Activated CD4-positive, alpha-beta T cell treated with anti-CD3 and anti-CD28 coated beads, Interleukin-2, amount 50 U/mL, for 16 hours (primary cell): ENCODE measurements at places on chromosomes 1 and 21.

GRCh38 chr1:116506132-116507004, 64.5 kb downstream of the CD58 start:
- DNase-seq: peak; percentile 66

- DNase-seq: peak; percentile 41
These were observed 62.6 kb upstream of the CD1D start for GRCh38 chr1:158117854-158118704.

GRCh38 chr1:84386716-84387479, 11.4 kb upstream of the DNASE2B start:
- DNase-seq: no peak

DNA sequence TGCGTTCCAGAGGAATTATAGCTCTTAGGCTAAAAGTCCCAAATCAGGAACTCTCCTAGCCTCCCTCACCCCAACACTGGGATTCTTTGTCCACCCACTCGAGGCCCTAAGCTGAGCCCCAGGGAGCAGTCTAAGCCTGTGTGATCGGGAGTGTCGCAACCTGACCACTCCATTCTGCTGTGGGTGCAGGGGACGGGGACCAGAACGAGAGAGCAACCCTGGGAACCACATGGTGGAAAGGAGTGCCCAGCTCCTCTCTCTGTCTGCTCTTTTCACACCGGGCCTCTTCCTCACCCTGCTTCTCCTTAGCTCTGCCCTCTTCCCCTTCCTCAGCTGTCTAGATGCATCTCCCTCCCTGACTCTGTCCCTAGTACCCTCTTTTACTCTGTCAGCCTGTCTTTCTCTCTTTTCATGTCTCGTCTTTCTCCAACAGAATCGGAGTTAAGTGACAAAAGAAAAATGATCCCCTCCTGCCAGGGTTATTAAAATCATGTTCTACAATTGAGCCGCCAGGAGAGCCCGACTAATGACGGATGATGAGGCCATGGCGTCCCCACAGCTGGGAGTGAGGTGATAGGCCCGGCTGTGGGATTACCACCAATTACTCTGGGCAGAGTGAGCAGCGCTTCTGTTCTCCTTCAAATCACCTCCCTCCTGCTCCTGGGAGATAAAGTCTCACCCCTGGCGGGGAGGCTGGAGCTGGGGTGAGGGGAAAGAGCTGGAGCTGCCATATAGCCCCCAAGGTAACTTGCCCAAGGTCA, 34.5 kb upstream of the CSF3R start:
- no peak for DNase-seq

GRCh38 chr1:31742462-31743212, 21.5 kb downstream of the ADGRB2 start:
- no peak for DNase-seq

- DNase-seq: no peak
These were observed 1063.4 kb downstream of the PLA2G4A start for GRCh38 chr1:187891993-187892682.

GRCh38 chr21:24561291-24561690, 1046.0 kb downstream of the MRPL39 start:
- no peak for DNase-seq

DNA sequence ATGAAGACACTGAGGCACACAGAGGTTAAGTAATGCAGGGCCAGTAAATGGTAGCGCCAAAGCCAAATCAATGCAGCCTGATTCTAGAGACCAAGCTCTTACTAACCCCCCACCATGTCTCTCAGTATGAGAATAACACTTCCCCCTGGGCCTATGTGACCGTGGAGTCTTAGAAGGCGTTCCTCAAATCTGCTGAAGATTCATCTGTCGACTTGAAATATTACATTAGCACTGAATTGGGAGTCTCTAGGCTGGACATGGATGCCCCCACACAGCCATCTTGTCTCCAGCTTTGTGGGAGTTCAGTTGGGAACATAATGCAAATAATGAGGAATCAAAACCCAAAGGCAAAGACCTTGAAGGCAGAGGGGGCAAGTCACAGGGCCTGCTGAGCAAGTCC, 117.9 kb upstream of the HMGB4 start:
- no peak for DNase-seq

DNA sequence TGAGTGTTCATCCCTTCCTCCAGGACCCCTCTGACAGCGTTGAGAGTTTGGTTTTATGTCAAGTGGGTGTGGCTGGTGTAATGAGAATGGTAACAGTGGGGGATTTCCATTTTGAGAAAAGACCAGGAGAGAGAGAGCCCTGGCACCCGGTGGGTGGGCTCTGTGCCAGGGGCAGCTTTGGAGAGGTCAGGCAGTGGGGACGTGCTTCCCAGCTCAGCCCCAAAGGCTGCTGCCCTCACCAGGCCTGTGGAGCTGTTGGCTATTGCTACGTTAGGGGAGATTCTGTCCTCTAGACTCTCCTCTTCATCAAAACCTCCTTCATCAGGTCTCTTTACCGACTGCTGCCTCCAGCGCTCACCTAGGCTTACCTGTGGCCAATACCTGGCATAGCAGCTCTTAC, 176.3 kb downstream of the PTPRU start:
- DNase-seq: no peak

DNA sequence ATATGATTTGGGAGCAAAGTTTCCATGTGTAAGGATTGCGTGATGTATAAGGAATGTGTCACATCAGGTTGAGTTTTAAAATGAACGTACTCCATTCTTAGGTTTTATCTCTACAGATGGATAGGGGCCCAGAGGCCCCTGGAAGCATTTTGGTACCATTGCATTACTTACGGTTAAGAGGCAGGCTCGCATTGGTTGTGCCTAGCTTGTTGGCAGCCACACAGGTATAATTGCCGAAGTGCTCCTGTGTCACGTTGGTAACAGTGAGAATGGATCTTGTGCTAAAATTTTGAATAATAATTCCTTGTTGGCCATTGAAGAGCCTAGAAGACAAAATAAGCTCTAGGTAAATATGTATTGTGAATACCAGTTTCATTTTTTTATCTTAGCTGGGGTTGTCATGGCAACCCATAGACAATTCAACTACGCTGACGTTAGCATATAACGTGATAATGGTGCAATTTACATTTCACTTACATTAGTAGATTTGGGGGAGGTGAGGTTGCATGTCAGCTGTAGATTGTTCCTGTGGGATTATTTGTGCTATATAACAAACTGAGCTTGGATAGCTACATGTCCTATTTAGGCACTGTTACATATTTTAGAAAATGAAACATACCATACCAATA, 511.9 kb upstream of the ZRANB2 start:
- no peak for DNase-seq
